ENCODE measurements at places on chromosomes 11 and 22. TPM values are rescaled to one million over a fixed set of nuclear protein-coding genes. Genes with fewer than 3 reads are reported as not detected.
A peak's percentile ranks its signal among the peaks of the same experiment; 100 is the strongest.

GRCh38 chr11:49221112-49221511, 12.7 kb upstream of the FOLH1 start:
- DNase-seq: no peak

GRCh38 chr11:30435488-30435887, 112.6 kb downstream of the ARL14EP start:
- no peak for DNase-seq

DNA sequence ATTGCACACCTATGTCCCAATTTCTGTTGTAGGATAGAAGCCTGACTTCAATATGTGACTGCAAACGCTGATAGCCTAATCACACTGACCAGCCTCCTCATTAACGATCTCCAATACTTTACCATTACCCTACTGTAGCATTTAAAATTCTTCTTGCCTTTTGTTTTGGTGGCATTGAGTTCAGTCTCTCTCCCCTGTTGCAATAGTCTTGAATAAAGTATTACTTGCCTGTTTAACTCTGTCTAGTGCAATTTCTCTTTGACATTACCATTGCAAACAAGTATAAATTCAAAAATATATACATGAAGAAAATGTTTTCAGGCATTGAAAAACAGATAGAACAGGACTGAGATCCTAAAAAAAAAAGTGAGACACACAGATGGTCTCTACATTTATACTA, 649.1 kb upstream of the B3GAT1 start:
- no peak for DNase-seq

Gene DGCR6
- total RNA-seq: 3.0 TPM

- peak; percentile 27 for DNase-seq
Observed at GRCh38 chr11:122523846-122524805, 131.4 kb upstream of the UBASH3B start.

DNA sequence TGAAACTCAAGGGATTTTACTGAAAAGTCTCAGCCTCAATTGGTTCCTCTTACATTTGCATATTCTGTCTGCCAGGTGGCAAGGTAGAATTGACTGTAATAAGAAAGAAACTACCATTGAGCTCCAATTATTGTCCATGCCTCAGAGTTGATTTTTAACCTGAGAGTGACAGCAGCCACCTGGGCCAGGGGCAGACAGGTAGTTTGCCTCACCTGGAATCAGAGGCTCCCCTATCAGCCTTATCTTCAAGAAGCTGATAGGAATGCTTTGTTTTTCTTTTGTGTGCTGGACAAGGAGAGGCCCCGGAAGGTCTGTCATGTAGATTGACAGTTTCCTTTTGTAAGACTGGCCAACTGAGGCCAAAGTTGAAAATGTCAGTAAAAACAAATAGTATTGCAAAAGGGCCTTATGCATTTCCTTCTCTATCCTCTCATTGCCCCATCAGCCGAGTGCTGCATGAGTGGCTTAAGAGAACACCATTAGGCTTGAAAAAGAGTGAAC, 34.1 kb downstream of the CD44 start:
- no peak for DNase-seq

DNA sequence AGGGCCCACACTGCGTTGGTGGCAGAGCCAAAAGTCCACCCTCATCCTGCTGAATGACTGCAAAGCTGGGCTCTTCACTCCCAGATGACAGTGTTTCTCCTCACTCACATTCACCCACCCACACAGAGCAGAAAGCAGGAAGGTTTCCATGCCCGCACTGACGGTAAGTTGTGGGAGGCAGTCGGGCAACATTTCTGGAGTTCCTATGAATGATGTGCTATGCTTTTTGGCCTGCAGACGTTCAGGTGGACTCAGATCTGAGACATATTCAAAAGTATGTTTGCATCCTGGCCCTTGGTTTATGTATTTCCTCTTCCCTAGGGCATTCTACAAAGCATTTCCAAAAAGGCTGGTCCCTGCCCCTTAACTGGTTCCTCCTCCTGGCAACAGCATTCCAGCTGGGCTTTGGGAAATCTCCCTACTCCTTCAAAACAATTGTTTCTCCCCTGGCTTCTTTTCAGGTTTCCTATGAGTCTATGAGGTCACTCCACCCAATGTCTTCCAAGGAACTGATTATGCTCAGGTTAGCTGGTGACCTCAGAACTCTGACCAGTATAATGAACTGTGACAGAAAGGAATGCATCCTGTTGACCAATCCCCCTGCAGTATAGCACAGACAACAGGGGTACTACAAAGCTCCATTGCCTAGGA, 36.4 kb downstream of the PACSIN2 start:
- DNase-seq: no peak

- peak; percentile 84 for DNase-seq
Observed at GRCh38 chr11:122271137-122271536, 155.1 kb upstream of the BLID start.

GRCh38 chr11:1694064-1694845, 2.7 kb upstream of the KRTAP5-6 start:
- DNase-seq: peak; percentile 81

Gene RPL27A
- total RNA-seq: 600 TPM

Gene BATF2
- 5.3 TPM for total RNA-seq

Gene ANO1
- total RNA-seq: 8.2 TPM

- DNase-seq: no peak
Observed at GRCh38 chr11:103953797-103954486, 82.5 kb upstream of the DDI1 start.

- DNase-seq: no peak
Observed at GRCh38 chr22:20035375-20036083, 14.6 kb downstream of the TANGO2 start.

GRCh38 chr11:1820463-1821325, 14.1 kb upstream of the SYT8 start:
- no peak for DNase-seq

- DNase-seq: no peak
Observed at GRCh38 chr22:43449205-43449830, 37.5 kb downstream of the MPPED1 start.

Gene TMEM191B
- 0.69 TPM for total RNA-seq

Gene MUC2
- 0.03 TPM for total RNA-seq

Gene C11orf52
- 9.6 TPM for total RNA-seq

DNA sequence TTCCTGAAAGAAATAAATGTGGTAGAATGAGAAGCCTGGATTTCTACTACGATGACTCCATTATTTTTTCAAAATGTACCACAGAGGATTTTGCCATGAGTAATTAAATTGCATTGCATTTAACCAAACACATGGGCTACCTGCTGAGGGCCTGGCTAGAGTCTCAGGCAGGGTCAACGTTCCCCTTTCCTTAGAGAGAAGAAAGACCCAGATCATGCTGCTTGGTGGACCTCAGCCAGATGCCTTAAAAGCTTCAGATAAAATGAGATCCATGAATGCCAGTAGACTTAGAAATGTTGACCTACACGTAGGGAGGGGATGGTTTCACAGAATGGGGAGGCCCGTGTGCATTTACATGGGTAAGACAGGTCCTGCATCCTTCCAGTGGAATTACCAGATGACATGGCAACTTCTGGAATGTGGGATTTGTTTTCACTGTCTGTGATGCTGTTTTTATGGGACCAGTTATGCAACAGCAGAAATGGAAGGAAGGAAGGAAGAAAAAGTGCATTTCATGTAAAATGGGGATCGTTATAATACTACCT, 1069.4 kb downstream of the NTM start:
- no peak for DNase-seq

- no peak for DNase-seq
Observed at GRCh38 chr11:84819128-84819527, 808.0 kb downstream of the DLG2 start.

Gene GLYAT
- 0.32 TPM for total RNA-seq

DNA sequence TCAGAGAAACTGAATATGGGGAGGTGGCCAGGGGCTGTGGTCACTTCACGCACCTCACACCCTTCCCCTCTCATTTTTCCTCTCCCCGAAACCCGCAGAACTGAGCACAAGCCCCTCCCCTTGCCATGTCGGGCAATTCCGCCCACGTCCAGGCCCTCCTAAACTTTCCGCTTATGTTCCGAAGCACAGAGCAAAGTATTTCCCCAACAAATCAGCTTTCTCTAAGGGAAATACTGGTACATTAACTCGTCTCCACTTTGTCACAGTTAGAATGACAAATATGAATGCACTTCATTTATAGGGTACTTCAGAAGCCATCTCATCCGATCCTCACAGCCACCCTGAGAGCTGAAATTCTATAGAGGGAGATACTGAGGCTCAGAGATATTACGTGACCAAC, 94.7 kb upstream of the TMEM45B start:
- no peak for DNase-seq

Gene CASP1
- total RNA-seq: 2.0 TPM

Gene OR8D4
- total RNA-seq: 1.4 TPM

DNA sequence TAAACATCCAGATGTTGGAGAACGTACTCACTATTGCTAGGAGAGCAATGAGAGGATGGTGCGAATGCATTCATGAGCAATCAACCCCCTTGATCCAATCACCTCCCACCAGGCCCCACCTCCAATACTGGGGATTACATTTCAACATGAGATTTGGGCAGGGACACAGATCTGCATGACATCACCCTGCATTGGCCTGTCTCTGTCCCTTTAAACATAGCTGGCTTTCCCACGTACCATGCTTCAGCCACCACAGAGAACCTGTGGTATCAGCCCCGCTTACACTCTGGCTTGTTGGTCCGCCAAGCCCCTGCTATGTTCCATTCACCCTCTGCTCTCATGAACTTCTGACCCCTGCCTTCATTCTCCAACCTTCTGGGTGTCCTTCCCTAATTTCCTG, 157.5 kb upstream of the E2F8 start:
- peak; percentile 5 for DNase-seq

Gene ZFPL1
- total RNA-seq: 17.3 TPM

DNA sequence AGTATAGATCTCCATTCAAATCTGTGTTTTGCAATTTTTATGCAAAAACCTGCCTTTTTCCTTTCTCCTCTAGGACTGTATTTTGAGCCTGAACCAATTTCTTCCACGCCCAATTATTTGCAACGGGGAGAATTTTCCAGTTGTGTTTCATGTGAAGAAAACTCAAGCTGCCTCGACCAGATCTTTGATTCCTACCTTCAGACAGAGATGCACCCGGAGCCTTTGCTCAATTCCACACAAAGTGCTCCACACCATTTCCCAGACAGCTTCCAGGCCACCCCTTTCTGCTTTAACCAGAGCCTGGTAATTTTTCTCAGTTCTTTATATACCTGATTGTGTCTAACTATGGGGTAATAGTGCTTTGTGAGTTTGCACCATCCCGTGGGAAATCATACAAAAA, 8.0 kb downstream of the POU2AF3 start:
- DNase-seq: no peak

DNA sequence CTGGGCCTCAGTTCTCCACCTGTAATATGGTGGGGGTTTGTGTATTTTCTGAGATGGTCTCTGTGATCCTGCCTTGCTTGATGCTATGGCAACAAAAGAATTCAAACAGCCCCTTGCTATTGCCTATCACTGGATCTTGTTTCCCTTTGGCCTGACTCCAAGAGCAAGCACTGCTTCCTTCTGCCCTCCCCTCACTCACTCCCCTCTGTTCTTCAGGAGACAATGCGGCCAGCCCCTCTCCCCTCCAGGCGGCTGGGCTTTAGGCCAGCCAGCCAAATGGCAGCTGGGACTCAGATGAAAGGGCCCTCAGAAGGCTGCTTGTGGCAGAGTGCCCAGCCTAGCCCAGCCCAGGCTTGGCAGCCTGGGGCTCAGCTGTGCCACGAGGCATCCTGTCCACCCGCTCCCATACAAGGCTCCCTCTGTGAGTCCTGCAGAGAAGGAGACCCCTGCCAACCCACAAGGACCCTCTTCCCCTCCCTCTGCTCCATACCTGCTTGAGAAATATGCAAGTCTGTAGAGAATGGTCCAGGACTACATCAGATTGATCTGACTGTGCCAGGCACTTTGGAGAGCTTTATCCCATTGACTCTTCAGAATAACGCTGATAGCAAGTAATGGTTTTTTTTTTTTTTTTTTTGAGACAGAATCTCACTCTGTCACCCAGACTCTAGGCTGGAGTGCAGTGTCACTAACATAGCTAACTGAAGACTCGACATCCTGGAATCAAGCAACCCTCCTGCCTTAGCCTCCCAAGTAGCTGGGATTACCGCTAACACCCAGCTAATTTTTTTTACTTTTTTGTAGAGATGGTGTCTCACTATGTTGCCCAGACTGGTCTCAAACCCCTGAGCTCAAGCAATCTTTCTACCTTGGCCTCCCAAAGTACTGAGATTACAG, 7.6 kb upstream of the KCTD14 start:
- DNase-seq: peak; percentile 95

DNA sequence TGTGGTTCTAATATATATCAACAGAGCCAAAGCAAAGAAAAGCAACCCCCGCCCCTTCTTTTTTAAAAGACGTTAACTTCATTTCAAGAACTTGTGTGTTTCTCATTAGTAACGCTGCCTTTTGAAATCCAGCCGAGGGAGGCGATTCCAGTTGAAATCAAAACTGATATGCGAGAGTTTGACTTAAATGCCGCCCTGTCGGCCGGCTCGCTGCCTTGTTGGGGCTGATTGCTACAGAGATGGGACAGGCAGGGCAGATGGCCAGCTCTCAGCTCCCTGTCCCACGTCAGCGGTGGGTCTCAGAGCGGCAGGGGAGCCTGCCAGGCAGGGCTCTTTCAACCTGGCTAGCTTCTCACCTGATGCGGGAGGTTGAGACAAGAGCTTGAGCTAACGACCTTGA, 51.9 kb upstream of the ALX4 start:
- DNase-seq: no peak

Gene GLB1L2
- total RNA-seq: 5.9 TPM

DNA sequence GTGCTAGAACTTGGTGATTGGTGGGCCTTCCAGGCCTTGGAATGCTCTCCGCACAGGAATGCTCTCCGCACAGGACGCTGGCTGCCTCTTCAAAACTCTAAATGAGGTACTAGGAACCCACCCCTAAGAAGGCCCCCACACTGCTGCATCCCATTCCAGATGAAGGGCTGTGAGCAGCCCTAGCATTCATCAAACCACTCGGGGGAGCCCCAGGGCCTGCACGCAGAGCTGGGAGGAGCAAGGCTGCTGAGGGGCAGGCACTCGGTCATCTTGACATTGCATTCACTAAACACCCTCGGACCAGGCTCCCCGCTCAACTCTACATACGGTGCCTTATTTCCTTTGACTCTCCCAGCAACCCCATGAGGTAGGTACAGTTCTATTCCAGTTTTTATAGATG, 49.2 kb upstream of the EMID1 start:
- DNase-seq: no peak

Gene MFRP
- total RNA-seq: not detected

- peak; percentile 79 for DNase-seq
Observed at GRCh38 chr11:45354976-45355705, 69.0 kb upstream of the SYT13 start.

DNA sequence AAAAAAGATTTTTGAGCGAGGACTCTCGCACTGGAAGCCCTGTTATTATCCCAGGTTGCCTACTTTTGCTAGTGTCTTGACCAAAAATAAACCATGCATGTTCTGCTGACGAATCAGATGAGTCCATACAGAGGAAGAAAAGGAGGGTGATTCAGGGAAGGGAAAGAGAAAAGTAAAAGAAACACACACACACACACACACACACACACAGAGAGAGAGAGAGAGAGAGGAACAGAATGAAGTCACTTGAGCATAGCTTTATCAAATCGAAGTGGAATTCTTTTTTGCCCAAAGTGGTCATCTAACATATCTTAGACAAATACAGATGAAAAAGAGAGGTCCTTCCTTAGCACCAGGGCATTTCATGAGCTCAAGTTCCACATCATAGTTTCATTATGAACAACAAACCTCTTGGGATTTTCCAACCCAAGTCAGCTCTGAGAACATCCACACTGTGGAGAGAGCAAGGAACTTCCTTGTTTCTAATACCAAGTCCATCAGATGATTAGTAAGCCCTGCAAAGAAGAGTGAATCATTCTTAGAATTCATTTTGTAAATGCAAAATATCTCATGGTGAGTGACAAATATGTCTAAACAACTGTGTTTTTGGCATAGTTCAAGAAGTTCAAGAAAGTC, 7.7 kb upstream of the MMP12 start:
- DNase-seq: no peak

Gene SDF2L1
- total RNA-seq: 49.2 TPM

Measured in pancreas (tissue), 10 donors.